IMR-90 (cell line): ENCODE measurements at places on chromosomes 7 and 10. TPM values are rescaled to one million over a fixed set of nuclear protein-coding genes. Genes with fewer than 3 reads are reported as not detected.

Gene ABCC2
- 0.28 and 0.36 TPM in 2 replicates for total RNA-seq

Gene BMPER
- 7.5 and 7.9 TPM in 2 replicates for total RNA-seq

Gene MLLT10
- 29.0 and 31.9 TPM in 2 replicates for total RNA-seq

- H3K4me1 ChIP-seq = no peaks in the 10 kb centered on the region
- no peak overlapping the region for H3K27ac ChIP-seq
- H3K4me3 ChIP-seq = no peak overlapping the region
- DNase-seq = no peak
Observed at GRCh38 chr10:68424454-68425014, 17.5 kb upstream of the RUFY2 start.

- H3K36me3 ChIP-seq = no peaks in the 10 kb centered on the region
- H3K27me3 ChIP-seq = peaks cover 22% of the 10 kb centered on the region
- no peak for DNase-seq
- no peaks in the 10 kb centered on the region for H3K4me1 ChIP-seq
Observed at GRCh38 chr10:48236199-48236621, 38.3 kb downstream of the FRMPD2 start.

DNA sequence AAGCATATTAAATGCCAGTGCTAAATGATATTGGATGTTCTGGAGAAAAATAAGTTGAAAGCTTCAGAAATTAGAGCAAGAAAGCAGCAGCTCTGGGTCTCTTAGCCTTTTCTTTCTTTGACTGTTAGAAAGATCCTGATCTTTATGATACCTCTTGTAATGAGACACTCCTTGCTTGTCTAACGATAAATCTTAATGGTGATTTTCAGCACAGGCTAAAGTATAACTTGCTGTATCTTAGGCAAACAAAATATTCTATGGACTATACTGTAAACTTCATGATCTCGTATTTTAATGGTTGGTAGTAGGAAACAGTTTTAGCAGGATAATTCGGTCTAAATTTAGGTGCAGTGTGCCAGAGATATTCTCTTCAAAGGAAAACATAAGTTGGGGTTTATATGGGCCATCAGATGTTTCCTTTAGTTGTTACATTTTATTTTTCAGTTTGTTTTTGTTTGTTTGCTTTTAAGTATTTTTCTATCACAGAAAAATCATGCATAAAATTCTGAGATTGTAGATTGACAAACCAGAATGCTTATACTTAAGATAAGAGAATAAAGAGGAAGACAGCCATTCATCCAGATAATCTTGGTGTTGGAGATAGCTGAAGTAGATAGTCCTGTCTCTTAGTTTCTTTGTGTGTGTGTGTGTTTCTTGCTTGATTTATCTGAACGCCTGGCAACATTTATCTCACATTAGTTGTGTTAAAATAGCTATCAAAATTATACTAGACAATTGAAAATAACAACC is 4.7 kb downstream of the CASD1 start:
- H3K4me1 ChIP-seq = peaks cover 2% of the 10 kb centered on the region
- no peak for DNase-seq
- H3K27ac ChIP-seq = no peak overlapping the region
